Hepatocyte (in vitro differentiated cells): ENCODE measurements at places on chromosomes 5 and 9. TPM values are rescaled to one million over a fixed set of nuclear protein-coding genes. Genes with fewer than 3 reads are reported as not detected.
A peak's percentile ranks its signal among the peaks of the same experiment; 100 is the strongest.

GRCh38 chr9:134366223-134367031 lies 40.2 kb downstream of the RXRA start:
- peak; percentile 88 for DNase-seq

The ACOT12 gene
- 9.6 and 10.2 TPM in 2 replicates for total RNA-seq

- DNase-seq = no peak
These were observed 48.2 kb downstream of the TGFBI start for GRCh38 chr5:136076881-136077445.

- DNase-seq = peak; percentile 36
These were observed 36.1 kb downstream of the PAPPA start for GRCh38 chr9:116189683-116190082.

DNA sequence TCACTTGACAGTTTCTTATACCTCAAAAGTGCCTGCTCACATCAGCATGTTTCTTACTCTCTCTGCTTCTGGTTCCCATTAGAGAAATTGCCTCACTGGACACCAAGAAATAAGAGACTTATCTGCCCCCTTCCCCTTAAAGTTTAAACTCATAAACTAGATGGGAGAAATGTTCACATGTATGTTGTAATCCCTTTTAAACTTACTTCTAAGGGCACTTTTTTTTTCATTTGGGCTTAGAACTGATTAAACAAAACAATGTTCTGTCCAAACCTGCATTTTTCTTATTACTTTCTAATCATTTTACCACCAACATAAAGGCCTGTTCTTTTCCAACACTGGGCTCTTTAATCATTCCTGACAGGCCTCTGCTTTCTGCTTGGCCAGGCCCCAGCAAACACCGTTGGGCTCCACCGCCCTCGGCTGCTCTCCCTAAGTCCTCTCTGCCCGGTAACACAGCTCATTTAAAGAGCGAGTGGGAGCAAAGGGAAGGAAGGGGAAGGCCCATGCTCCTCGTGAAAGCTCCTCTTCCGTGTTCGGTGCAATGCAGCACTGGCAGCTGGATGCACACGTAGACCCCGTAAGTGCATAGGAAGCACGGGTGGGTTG lies 53.4 kb downstream of the ROR2 start:
- DNase-seq = peak; percentile 70

The NFIB gene
- total RNA-seq = 22.8 and 27.3 TPM in 2 replicates

The ENHO gene
- total RNA-seq = 1.5 and 1.6 TPM in 2 replicates

DNA sequence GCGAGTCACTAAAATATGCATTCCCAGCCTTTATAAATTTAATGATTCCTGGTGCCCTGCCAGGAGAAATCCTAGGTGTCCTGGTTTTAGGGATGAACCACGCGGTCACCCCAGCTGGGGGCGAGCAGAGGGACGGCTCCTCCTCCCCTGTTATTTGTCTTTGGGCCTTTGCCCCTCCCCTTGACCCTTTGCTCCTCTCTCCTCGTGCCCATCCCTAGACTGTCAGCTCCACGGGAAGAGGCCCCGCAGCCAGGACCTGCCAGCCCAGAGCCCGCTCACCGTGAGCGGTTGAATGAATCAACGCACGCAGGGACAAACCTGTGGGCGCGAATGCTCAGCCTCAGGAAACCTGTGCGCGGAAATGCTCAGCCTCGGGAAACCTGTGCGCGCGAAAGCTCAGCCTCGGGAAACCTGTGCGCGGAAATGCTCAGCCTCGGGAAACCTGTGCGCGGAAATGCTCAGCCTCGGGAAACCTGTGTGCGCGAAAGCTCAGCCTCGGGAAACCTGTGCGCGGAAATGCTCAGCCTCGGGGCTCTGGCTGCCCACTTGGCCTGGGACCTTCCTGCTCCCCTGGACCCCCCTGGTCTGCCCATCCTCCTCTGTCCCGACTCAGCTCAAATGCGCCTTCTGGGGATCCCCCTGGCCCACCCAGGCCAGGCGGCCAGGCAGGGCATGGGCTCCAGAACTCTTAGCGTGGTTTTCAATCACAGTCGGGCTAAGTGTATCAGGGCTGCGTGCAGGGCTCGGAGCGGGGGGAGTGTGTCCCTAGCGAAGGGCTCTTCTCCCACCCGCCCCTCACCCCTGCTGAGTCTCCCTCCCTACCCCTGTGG lies 140.5 kb upstream of the COL5A1 start:
- DNase-seq = no peak

- DNase-seq = no peak
These were observed 99.8 kb upstream of the SARDH start for GRCh38 chr9:133837627-133838597.

The NCS1 gene
- 16.8 and 16.9 TPM in 2 replicates for total RNA-seq

GRCh38 chr5:137610598-137610997 lies 111.5 kb upstream of the SPOCK1 start:
- DNase-seq = no peak

The SLC30A5 gene
- 62.4 and 67.3 TPM in 2 replicates for total RNA-seq

GRCh38 chr5:54595721-54596120 lies 78.2 kb downstream of the SNX18 start:
- no peak for DNase-seq

DNA sequence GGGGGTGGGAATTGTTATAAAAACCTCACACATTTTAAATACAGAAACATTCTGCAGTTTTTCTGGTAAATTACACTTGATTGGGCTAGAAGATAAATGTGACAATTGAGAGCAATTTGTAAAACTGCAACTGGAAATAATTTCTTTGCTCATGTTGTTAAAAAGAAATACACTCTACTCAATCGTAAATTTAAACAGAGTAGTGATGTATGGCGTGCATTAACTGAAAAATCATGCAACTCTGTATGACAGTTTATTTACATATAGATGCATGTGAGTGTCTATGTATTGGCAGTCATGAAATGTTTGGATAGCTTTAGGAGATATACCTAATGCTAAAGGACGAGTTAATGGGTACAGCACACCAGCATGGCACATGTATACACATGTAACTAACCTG lies 554.9 kb downstream of the PRELID2 start:
- no peak for DNase-seq

The LPAR1 gene
- 36.8 and 45.9 TPM in 2 replicates for total RNA-seq

The IL12B gene
- not detected in 2 replicates for total RNA-seq

- no peak for DNase-seq
These were observed 198.7 kb upstream of the MPDZ start for GRCh38 chr9:13478160-13478559.

The SCGB3A2 gene
- 32.0 and 33.6 TPM in 2 replicates for total RNA-seq

DNA sequence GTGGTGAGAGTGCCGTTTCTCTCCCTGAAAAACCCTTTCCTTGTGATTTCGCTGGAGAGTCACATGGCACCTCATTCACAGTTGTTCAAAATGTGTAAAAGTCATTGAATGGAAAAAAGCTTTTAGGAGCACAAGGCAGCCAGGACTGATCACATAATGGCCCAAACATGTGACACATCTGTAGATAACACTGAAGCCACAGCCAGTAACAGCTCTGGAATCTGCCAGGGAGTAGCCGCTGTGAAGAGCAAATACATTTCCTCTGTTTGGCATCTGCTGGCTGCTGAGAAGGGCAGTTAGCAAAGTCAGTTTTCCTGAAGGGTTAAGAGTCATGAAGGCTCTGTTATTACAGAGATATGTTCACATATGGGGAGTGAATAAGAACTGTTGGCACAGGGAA lies 271.8 kb downstream of the NNT start:
- peak; percentile 36 for DNase-seq

DNA sequence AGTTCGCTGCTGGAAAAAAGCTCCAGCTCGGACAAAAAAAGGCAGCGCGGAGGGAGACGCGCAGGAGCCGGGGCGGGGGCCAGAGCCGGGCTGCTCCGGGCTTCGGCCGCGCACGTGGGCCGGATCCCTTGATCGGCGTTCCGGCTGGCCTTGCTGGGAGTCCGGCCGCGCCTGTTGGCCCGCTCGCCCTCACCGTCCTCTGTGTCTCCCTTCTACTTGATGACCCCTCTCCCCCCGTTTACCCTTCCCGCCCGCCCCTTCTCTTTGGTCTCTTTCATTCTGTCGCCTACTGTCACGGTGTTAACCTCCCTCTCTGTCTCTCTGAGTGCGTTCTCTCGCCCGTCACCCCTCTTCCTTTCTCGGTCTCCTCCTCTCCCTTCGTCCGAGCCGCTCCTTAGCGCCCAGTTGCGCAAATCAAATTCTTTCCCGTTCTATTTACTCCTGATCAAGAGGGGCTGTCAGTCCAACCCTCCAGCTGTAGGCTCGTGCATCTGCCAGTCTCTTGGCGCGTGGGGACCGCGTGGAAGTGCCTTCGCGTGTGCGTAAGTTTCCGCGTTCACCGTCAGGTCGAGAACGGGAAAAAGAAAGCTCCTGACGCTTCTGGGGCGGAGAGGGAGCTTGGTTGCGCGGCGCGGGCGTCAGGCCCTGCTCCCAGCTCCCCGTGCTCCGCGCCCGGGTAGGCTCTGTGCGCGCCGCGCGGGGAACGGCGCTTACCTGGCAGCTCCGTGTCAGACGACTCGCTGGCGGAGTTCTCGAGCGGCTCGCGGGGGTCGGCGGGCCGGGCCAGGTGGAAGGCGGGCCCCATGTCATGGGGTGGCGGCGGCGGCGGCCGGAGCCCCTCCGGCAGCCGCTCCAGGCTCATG lies 798 bp downstream of the PITX1 start:
- DNase-seq = peak; percentile 59

DNA sequence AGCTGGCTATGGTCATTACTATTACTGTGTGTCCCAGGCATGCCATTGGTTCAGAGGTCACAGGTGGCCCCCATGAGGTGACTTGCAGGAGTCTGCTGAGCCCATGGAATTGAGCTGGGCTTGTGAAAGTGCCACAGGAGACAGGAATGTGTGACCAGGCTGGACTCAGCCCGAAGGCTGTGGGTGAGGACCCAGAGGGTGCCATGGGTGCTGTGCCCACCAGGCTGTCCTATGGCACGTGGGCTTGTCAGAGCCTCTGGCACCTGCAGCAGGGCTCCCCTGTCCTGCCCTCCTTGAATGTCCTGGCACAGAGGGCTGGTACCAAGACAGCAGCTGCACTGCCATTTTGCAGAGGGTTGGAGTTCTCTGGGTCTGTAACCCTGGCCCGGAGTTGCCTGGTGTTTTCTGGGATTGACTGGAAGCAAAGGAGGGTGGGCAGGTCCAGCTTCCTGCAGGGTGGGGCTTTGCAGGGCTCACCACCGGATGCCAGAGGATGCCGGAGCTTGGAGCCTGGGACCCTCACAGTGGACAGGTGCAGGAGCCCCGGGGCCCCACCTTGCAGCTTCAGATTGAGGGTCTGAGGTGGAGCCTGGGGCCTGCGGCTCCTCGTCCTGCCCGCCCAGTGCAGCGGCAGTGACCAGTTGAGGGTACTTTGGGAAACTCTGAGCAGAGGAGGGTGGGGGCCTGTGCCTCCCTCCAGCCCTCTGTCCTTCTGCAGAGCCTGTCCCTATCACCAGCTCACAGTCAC lies 14.2 kb downstream of the COL5A1 start:
- no peak for DNase-seq

DNA sequence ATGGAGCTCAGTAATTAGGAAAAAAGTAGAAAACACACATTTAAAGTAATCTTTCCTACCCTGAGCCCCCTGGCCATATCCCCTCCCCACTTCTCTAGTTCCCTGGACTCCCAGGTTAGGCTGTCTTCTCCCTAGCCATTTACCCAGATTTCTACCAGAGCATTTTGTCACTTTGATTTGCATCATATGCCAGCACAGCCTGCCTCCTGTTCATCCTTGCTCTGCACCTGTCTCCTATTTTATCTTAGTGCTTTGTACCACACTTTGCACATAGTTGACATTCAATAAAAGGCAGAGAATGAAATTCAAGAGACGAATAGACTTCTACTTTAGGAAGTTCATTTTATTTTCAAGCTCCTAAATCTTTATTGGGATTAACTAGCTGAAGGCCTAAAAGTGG lies 344.5 kb downstream of the EBF1 start:
- no peak for DNase-seq

- no peak for DNase-seq
These were observed 88.5 kb upstream of the ELAVL2 start for GRCh38 chr9:23914431-23915003.

GRCh38 chr5:2536632-2537377 lies 214.7 kb downstream of the IRX2 start:
- DNase-seq = no peak

DNA sequence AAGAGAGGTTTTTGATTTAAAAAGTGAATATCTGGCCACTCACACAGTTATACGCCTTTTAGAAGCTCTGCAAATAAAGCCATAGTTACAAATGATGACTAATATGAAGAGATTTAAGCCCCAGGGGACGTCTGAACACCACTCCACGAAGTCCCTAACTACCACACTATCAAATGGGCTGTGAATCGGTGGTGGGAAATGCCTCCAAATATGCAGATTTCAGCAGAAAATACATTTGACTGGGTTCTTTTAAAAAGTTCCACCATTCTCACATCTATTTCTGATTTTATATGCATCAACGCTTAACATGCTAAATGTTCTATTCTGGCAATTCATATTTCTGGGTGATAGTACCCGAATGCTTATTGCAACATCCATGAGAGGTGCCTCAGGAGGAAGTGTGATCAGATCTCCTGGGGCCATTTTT lies 22.5 kb downstream of the TICAM2 start:
- no peak for DNase-seq

DNA sequence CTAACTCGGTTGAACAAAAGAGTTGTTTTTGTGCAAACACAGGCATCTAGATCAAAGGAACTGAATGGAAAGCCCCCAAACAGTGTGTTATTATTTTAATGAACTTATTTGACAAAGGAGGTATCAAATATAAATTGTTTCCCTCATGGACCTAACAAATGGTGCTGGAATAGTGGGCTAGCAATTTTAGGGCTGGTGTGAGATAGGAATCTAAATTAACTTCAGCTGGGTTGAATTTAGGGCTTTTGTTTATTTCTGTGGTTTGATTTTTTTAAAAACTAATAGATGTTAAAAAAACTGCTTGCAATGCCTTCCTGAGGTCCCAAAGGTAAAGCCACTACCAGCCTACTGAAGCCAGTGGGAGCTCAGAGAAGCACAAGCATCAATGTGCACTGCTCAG lies 42.1 kb downstream of the TTC39B start:
- DNase-seq = no peak

DNA sequence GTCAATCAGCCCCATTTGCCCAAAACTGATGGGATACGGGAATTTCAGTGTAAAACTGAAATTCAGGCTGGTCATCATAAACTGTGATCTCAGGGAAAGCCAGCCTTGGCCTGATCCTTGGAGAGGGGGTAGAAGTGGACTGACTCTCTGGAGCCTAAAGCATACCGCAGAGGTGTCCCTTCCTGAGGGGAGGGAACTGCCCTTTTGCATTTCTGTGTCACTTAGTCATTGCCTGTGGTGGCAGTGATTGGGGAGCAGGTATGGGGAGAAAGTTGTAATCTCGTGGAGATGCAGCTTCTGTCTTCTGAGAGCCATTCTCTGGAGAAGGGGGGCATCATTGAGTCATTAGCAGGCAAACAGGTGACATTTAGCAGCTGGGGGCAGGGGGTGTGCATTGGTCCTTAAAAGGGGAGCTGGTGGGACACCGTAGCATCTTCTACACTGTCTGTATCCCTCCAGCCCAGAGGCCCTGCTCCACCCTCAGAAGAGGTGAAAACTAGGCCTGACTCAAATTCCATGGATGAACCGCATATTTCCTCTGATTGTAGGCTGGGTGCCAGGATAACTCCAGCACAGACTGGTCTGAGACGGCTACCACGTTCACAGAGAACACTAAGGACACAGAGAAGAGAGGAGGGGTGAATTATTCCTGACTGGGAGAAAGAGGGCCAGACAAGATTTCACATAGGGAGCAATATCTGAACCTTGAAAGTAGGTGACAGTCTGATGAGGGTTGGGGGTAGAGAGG lies 143.3 kb downstream of the SEC61B start:
- no peak for DNase-seq

GRCh38 chr9:131943351-131943841 lies 136.3 kb downstream of the MED27 start:
- no peak for DNase-seq

The HK3 gene
- total RNA-seq = 0.73 TPM in 1 of 2 replicates, not detected in the other

GRCh38 chr9:22116758-22117157 lies 107.7 kb upstream of the CDKN2B start:
- no peak for DNase-seq

The HOMER1 gene
- total RNA-seq = 13.3 and 14.2 TPM in 2 replicates

The ROPN1L gene
- 0.28 and 0.30 TPM in 2 replicates for total RNA-seq

The PCDHGB5 gene
- 0.17 and 2.0 TPM in 2 replicates for total RNA-seq
